H9 (cell line): ENCODE measurements at places on chromosomes 12 and 14.

DNA sequence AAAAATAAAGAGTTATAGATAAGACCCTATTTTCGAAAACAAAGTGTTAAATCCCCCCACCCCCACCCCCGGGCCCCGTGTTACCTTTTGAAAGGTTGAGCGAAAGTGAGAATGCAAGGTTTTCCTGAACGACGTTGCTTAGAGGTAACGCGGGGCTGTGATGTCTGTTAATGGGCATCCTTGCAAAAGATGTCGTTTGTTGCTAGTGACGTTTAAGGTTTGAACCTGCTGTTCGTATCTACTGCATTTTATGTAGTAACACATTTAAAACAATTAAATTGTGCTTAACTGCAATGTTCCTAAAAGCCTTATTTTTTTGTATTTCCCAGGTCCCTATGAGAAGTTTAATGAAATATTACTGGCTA lies 1.2 kb downstream of the CPSF6 start:
- DNase-seq, result no peak

GRCh38 chr12:79085106-79085682 lies 220.6 kb downstream of the SYT1 start:
- DNase-seq, result no peak

GRCh38 chr12:120301962-120302815 lies at the start of gene SIRT4:
SIRT4 (plus strand) TSS chr12:120302321; CDS start chr12:120303562, 1,241 bp downstream.
- peak; percentile 90 for DNase-seq

DNA sequence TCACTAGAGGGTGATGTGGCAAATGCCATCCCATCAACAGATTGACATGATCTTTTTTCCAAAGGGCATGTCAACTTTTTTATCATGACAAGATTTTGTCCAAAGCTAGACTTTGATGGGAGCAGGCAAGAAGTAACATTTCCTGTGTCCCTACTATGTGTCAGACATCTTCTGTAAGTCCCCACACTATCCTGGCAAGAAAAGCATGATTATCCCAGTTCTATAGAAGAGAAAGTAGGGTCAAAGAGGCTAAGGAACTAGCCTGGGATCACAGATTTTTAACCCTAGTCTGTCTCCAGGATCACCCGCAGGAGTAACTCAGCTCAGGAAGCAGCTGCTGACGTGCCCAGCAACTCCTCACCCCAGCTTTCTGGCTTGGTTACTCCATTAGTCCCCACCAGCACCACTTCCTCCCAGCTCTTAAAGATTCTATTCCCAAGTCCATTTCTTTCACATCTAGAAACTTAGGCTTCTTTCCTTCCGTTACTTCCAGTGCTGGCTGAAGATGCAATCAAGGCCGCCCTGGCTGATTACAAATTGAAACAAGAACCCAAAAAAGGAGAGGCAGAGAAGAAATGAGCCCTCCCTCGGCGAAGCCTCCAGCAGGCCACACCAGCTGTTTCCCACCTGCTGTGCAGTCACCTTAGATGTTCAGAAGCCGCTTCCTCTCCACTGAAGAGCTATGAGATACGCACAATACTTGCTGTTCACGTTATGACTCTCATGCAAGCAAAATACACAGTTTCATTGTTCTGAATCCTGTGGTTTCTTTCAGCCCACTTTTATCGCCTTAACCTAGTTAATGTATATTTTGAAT lies 6.2 kb downstream of the ISCU start:
- DNase-seq, result no peak

- DNase-seq, result peak; percentile 88
Measured at GRCh38 chr14:102928412-102929240, 6.2 kb downstream of the AMN start.

- DNase-seq, result no peak
Measured at GRCh38 chr14:63652406-63652805, 10.7 kb upstream of the WDR89 start.

- DNase-seq, result peak; percentile 77
Measured at GRCh38 chr14:97218691-97219430, 421.7 kb downstream of the VRK1 start.

- no peak for DNase-seq
Measured at GRCh38 chr12:128961308-128961902, 108.1 kb downstream of the GLT1D1 start.

- DNase-seq, result no peak
Measured at GRCh38 chr12:2058837-2059236, 6.0 kb downstream of the CACNA1C start.

- no peak for DNase-seq
Measured at GRCh38 chr12:3492793-3493042, 1.7 kb downstream of the PRMT8 start.

DNA sequence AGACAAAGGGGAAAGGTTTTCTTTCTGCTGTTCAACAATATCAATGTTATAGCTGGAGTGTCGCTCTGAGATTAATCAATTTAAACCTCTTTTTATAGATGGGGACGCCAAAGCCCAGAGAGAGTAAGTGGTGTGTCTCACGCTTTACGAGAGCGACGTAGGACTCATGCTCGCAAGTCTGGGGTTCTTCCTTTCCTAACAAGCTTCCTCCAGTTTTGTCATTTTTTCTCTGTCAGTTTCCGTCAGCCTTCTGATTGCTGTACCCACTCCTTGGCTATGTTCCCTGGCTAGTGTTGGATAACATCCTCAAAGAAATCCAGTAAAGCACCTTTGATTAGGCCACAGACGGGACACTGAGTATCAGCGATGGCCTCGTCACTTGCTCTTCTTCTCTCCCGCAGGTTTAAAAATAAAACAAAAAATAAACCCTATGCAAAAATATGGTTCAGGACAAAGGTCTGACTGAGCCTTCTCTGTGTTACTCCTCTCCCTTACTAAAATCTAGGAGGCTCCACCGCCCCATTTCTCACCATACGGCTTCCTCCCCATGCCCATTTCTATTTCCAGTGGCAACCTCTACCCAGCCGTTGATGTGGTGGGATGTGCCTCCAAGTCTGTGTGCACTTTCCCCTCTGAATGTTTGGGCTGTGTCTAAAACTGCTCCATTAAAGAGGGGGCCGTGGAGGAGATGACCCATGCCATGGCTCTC lies 172.7 kb upstream of the PARP11 start:
- DNase-seq, result no peak

- DNase-seq, result peak; percentile 93
Measured at GRCh38 chr12:109110988-109111495, 5.3 kb upstream of the ACACB start.

DNA sequence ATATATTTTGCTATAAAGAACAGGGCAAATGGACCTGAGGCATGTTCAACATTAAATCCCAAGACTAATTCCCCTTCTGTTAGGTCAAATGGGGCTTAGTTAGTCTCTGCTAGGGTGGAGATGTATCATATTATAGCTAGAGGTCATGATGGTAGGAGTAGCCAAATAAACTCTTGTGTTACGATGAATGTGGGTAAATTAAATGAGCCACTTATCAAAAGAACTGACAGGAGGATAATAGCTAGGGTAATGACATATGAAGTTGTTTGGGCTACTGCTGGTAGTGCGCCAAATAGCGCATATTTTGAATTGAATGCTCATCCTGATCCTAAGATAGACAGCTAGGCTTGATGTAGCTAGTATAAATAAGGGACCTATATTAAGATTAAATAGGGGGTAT lies 445.0 kb downstream of the GXYLT1 start:
- no peak for DNase-seq

GRCh38 chr12:9113296-9113986 lies 2.3 kb downstream of the A2M start:
- DNase-seq, result no peak

- DNase-seq, result no peak
Measured at GRCh38 chr14:53538316-53538881, 385.3 kb upstream of the DDHD1 start.

- DNase-seq, result no peak
Measured at GRCh38 chr14:25846246-25846645, 751.6 kb downstream of the NOVA1 start.

DNA sequence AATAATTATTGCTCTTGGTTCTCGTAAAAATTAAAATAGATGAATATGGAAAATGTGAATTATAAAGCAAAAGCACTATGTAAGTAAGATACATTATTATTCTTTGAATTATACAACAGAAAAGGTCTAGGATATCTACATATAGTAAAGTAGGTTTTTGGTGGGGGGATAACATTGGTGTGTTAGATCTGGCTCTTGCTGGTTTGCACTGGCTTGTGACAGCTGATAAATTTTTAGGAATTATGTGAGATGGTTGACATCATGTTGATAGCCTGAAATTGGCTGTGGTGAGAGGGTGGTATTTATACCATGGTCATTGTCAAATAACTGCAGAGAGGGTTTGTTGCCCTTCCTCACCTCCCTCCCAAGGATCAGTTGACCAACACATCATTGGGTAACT lies 50.7 kb upstream of the BTG1 start:
- no peak for DNase-seq

- DNase-seq, result no peak
Measured at GRCh38 chr14:30180219-30180618, 252.6 kb upstream of the PRKD1 start.

- DNase-seq, result no peak
Measured at GRCh38 chr12:5272018-5272785, 159.7 kb upstream of the NTF3 start.

DNA sequence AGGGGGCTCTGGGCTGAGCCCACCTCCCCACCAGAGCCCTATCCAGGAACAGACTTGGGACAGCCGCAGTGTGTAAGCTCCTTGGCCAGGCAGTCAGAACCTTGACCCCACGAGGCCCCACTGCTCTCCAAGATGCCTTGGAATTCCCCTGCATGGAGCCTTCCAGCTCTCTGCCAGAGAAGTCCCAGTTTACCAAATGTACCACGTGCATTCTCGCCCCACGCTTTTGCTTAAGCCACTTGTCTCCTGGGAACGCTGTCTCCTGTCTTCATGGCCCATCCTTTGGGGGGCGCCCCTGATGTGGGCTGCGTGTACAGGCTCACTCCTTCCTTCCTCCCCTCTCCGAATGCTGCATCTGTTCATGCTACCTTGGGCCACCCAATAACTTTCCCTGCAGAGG lies 7.9 kb downstream of the FAIM2 start:
- DNase-seq, result no peak

DNA sequence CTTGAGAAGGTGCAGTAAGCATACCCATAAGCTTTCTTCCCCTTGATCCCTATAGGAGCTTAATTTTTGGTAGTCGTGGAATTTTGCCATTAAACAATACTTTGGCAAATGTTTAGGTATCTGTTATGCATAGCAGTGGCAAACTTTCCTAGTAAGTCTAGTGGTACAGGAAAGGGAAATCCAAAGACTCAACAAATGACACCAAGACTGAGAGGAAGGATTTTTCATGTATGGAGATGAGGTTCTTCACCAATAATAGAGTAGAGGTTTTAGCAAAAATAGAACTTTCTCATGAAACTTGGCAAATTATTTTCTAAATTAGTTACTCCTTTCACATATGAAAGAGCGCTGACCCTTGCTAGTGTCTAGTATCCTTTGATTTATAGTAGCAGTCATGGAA lies 2.8 kb downstream of the EID3 start:
- no peak for DNase-seq

- peak; percentile 89 for DNase-seq
Measured at GRCh38 chr12:103494734-103495468, 867 bp downstream of the C12orf42 start.

DNA sequence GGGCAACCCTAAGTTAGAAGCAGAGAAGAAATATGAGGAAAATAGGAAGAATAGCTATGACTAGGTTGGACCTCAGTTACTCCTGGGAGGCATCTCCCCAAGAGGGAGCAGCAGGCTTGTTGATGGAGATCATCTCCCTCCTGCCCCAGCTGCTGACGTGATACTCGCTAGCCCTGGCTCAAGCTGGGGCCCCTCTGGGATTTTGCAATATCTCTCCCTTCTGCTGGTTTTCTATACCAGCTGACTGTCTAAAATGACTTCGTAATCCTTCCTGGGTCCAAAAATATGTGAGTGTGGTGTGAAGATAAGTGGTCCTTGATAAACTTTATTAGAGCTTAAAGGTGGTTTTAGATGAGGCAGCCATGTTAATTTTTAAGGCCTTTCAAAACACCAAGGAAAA lies 4.5 kb upstream of the HECTD4 start:
- no peak for DNase-seq

DNA sequence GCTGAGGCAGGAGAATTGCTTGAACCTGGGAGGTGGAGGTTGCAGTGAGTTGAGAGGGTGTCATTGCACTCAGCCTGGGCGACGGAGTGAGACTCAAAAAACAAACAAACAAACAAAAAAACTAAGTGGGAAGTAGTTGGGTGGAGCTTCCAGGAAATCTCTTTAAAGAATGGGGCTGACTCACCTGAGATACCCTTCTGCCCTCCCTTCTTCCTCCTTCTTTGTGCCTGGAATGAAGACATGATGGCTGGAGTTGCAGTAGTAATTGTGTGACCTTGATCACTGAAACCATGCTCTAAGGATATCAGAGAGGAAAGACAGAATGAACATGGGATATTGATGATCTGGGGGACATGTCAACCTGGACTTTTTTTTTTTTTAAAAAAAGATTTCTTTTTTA lies 87.6 kb upstream of the MED13L start:
- no peak for DNase-seq

DNA sequence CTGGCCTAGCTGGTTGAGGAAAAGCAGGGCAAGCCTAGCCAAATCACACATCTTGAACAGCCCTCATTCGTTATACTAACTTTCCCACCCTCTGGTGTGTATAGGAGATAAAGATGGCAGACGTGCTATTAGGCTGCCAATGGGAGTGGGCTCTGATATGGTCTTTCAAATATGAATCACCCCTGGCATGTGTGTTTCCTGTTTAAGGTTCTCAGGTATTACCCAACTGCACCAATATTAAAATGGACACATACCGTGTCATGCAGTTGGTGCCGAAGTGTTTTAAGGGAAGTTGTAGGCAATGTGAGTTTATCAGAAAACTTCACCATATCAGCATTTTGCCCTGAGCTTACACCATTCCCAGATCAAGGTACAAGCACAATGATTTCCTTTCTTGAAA lies 33.4 kb downstream of the CHST11 start:
- no peak for DNase-seq

GRCh38 chr12:31119192-31119802 lies 45.6 kb downstream of the DDX11 start:
- no peak for DNase-seq

DNA sequence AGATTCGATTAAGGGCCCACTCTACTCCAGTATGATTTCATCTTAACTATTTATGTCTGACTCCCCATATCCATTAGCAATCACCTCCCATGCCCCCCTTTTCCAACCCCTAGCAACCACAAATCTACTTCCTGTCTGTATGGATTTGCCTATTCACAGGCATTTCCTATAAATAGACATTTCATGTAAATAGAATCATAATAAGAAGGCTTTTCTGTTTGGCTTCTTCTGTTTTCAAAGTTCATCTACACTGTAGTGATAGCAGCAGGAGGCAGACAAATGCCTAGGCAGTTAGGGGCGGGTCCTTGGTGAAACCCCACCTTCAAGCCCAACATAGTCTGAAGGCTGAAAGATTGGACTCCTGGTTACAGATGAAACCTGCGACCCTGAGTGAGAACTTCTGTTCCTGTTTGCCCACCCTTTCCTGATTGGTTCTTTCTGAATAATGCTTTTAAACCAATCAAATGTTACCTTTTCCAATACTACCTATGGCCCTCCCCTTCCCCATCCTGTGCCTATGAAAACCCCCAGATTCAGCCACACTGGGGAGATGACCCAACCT lies 62.1 kb upstream of the HECTD1 start:
- no peak for DNase-seq

GRCh38 chr12:15180325-15180724 lies 40.9 kb downstream of the RERG start:
- DNase-seq, result no peak

- no peak for DNase-seq
Measured at GRCh38 chr12:43285159-43285598, 266.8 kb downstream of the ADAMTS20 start.
